ENCODE measurements at places on chromosomes 16 and 17.
A peak's percentile ranks its signal among the peaks of the same experiment; 100 is the strongest.

GRCh38 chr16:89050868-89051311, 42.8 kb upstream of the ACSF3 start:
- DNase-seq: no peak

GRCh38 chr17:79970576-79971068, 65.0 kb downstream of the TBC1D16 start:
- DNase-seq: peak; percentile 33

- no peak for DNase-seq
Observed at GRCh38 chr16:9845661-9846361, 336.4 kb downstream of the GRIN2A start.

- peak; percentile 42 for DNase-seq
Observed at GRCh38 chr17:75832652-75833400, 11.4 kb downstream of the UNC13D start.

DNA sequence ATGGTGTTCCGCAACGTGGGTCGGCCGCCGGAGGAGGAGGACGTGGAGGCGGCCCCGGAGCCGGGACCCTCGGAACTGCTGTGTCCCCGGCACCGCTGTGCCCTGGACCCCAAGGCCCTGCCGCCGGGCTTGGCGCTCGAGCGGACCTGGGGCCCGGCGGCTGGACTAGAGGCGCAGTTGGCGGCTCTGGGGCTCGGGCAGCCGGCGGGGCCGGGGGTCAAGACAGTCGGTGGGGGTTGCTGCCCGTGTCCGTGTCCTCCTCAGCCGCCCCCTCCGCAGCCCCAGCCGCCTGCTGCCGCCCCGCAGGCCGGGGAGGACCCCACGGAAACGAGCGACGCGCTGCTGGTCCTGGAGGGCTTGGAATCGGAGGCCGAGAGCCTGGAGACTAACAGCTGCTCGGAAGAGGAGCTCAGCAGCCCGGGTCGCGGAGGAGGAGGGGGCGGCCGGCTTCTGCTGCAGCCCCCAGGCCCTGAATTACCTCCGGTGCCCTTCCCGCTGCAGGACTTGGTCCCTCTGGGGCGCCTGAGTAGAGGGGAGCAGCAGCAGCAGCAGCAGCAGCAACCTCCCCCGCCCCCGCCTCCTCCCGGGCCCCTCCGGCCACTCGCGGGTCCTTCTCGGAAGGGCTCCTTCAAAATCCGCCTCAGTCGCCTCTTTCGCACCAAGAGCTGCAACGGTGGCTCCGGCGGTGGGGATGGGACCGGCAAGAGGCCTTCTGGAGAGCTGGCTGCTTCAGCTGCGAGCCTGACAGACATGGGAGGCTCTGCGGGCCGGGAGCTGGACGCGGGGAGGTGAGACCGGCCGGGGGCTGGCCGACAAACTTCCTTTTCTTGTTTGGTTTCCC, 821 bp downstream of the SOCS7 start:
- DNase-seq: peak; percentile 22

- DNase-seq: peak; percentile 48
Observed at GRCh38 chr17:45018848-45019711, 32.4 kb downstream of the DCAKD start.

DNA sequence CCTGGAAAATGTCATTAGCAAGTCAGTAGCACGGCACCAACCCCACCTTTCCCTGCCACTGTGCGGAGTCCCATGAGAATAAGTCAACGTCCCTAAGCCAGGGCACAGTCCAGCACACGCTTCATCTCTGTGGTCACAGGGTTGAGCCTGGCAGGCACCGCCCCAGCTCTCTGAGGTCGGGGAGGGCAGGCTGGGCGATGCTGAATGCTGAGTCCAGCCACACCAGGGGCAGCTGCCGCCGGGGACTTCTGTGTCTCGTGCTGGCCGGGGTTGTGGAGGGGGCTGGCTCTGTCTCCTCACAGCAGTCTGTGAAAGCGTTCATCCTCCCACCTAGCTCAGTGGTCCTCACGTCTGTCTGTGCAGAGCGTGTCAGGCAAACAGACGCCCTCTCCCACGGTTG, 53.2 kb downstream of the BANP start:
- no peak for DNase-seq

DNA sequence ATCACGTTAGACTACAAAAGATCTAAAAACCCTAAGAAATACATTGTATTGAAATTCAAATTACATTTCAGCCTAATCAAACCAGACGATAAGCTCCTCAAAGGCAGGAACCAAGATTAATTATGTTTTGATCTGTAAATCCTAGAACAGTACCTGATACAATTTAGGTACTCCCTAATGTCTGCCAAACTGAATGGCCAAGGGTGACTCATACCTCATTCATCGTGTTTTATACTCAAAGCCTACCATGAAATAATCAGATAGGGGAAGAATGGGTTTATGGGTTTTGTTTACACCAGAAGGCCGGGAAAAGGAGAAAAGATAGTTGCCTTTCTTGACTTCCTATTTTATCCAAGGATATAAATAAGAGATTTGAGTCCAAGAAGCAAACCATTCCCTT, 19.3 kb downstream of the MMD start:
- DNase-seq: no peak

- DNase-seq: peak; percentile 13
Observed at GRCh38 chr17:33234930-33235685, 58.0 kb downstream of the ASIC2 start.

GRCh38 chr17:72063756-72064450, 56.9 kb upstream of the SOX9 start:
- no peak for DNase-seq

- DNase-seq: peak; percentile 44
Observed at GRCh38 chr17:44279666-44280391, 11.9 kb upstream of the SLC4A1 start.

DNA sequence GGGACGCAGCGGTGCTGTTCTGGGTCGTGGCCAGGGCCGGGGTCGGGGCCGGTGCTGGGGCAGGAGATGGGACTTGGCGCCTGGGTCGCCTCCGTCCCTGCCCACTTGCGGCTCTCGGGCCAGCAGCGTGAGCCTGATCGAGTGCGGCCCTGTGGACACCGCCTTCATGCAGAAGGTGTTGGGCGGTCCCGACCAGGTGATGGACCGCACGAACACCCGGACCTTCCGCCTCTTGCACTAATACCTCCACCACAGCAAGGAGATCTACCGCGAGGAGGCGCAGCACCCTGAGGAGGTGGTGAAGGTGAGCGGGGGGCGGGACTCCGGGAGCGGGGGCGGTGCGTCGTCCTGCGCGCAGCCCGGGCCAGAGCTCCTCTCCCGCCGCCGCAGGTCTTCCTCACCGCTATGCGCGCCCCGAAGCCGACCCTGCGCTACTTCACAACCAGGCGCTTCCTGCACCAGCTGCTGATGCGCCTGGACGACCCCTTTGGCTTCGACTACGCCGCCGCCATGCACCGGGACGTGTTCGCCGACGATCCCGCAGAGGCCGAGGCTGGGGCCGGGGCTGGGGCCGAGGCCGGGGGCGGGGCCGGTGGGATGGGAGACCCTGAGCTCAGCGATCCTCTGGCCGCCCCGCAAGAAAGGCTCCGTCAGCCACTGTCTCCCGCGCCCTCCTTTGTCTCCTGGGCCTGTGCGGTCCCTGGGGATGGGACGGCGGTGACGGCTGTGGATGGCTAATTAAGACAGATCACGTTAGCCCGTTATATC, 4.5 kb upstream of the HSD17B1 start:
- DNase-seq: peak; percentile 82

DNA sequence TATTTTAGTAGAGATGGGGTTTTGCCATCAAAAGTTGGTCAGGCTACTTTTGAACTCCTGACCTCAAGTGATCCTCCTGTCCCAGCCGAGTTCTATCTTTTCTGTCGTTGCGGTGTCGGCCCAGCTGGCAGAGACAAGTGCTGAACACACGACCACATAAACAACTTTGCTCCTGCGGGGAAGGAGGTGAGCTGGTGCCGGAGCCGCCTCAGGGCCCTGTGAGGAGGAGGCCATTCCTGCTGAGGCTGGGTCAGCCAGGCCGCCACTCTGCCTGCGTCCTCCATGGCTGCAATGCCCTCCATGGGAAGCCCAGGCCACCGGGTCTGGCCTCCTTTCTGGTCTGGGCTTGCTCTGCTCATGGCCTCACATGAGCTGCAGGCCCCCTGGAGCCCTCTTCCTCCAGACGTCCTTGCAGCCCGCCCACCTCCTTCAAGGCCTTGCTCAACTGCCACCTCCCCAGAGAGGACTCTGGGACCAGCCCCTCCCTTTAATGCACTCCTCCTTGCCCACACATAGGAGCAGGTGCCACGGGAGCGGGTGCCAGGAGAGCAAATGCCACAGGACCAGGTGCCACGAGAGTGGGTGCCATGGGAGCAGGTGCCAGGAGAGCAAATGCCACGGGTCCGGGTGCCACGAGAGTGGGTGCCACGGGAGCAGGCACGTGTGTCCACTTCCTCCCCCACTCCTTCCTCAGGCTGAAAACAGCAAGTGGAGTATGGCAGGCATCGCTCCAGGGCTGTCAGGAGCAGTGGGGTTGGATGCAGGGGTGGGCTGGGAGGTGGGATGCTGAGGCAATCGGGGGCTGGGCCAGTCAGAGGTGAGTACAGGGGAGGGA, 28.4 kb upstream of the CBFA2T3 start:
- DNase-seq: no peak

DNA sequence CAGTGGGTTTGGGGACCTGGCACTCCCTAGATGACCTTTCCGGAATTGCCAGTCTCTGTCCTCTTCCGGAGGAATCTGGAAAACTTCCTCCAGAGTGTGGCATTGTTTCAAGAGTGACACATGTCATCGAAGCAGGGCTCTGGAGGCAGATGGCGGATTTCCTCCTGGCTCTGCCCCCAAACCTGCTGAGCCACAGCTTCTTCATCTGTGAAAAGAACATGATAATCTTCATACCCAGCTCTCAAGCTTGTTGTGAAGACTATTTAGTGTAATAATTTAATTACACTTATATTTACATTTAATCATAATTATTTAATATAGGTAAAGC, 19.7 kb upstream of the TEX2 start:
- DNase-seq: no peak

- no peak for DNase-seq
Observed at GRCh38 chr17:1002412-1002753, 5.5 kb downstream of the TIMM22 start.

DNA sequence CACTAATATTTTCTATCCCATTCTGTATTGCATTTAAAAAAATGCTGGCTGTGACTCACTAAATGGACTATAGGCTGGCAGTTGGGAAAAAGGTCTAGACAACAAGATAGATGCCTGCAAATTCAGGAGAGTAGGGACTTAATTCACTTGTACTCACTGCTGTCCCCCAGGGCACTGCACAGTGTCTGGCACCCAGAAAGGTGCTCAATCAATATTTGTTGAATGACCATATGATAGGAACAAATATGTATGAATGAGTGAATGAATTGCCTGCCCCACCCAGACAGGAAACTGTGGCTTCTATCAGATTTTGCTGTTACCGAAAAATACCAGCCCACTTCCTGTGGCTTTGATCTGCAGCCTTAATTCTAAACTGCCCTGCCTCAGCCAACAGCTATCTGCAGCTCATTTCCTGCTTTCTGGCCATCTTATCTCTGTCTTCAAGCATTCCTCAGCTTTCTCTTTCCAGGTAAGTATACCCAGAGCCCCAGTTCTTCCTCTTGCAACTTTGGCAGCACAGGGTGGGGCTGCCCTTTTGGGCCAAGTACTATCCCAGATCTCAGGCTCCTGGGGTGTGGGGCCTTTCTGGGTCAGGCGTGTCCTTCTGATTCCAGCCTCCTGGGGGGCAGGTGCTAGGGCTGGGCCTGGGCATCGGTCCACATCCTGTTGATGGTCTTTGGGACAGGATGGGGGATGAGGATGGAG, 15.3 kb upstream of the TNS4 start:
- DNase-seq: peak; percentile 92

DNA sequence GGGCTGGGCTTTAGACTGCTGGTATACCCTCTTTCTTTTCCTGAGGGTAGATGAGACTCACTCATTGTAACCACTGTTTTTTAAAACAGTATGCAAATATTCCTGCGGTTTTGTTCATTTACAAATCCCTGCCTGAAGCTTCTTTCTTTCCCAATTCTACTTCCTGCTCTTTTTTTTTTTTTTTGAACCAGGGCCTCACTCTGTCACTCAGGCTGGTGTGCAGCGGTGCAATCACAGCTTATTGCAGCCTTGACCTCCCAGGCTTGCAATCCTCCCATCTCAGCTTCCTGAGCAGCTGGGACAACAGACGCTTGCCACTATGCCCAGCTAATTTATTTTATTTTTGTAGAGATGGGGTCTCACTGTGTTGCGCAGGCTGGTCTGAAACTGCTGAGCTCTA, 8.0 kb upstream of the SULT1A1 start:
- no peak for DNase-seq

GRCh38 chr17:56602292-56603130, 9.0 kb downstream of the NOG start:
- no peak for DNase-seq

DNA sequence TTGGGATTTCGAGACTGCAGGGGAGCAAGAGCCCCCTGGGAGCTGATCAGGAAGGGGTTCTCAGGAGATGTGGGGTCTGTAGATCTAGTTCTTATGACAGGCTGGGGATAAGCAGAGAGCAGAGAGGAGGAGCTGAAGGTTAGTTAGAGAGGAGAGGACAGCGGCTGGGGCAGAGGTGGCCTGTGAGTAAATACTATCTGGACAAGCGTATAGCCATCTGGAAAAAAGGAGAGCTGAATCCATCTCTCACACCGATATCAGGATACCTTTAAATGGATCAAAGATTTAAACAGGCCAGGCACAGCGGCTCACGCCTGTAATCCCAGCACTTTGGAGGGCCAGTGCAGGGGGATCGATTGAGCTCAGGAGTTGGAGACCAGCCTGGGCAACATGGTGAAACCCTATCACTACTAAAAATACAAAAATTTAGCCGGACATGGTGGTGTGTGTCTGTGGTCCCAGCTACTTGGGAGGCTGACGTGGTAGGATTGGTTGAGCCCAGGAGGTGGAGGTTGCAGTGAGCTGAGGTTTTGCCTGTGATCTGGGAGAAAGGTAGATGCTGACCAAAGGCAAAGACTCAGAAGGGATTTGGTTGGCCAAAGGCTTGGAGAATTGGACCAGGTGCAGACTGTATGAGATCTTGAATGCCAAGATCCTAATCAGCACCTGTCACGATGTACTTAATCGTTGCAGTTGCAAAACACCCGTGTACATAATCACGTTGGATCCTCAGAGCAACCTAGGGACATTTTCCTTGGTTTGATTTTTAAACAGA, 18.9 kb upstream of the SLC25A19 start:
- DNase-seq: no peak

- no peak for DNase-seq
Observed at GRCh38 chr16:29868396-29869009, 5.5 kb upstream of the CDIPT start.

DNA sequence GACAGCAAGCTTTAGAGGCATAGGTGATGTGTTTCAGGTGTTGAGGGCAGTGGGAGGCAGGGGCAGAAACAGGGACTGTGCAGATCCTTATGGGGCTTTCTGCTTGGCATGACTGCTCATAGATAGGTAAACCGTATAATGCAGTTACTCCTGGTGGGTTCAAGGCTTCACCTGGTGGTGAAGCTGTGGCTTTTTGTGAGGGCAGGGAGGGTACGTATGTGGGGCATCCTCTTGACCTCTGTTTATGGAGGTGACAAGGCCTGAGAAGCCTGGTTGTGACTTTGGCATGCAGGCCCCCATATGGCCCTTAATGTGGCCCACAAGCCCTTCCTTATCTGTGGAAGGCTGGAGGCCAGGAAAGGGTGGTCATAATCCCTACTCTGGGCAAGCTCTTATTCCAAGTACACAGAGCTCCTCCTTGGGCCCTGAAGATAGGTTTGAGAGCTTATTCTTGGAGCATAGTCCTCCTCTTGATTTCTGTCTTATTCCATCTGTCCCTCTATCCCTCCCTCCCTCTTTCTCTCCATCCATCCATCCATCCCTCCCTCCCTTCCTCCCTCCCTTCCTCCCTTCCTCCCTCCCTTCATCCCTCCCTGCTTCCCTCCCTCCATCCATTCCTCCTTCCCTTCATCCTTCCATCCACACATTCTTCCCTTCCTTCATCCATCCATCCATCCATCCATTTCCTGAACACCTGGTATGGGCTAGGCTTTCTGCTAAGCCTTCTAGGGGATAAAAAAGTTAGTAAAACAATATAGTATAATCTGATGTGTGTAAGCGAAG, 1.3 kb upstream of the CCL16 start:
- no peak for DNase-seq

Data from activated CD4-positive, alpha-beta T cell treated with anti-CD3 and anti-CD28 coated beads, Interleukin-2, Interleukin-6, amounts not matched to agents 100 ng/mL and 50 ng/mL, durations not matched to agents 16 hours and 8 hours (primary cell).